Stimulated activated naive CD8-positive, alpha-beta T cell treated with anti-CD3 and anti-CD28 coated beads, Interleukin-15, amount 100 ng/mL, for 72 hours (primary cell): ENCODE measurements at places on chromosomes 6 and 20.

DNA sequence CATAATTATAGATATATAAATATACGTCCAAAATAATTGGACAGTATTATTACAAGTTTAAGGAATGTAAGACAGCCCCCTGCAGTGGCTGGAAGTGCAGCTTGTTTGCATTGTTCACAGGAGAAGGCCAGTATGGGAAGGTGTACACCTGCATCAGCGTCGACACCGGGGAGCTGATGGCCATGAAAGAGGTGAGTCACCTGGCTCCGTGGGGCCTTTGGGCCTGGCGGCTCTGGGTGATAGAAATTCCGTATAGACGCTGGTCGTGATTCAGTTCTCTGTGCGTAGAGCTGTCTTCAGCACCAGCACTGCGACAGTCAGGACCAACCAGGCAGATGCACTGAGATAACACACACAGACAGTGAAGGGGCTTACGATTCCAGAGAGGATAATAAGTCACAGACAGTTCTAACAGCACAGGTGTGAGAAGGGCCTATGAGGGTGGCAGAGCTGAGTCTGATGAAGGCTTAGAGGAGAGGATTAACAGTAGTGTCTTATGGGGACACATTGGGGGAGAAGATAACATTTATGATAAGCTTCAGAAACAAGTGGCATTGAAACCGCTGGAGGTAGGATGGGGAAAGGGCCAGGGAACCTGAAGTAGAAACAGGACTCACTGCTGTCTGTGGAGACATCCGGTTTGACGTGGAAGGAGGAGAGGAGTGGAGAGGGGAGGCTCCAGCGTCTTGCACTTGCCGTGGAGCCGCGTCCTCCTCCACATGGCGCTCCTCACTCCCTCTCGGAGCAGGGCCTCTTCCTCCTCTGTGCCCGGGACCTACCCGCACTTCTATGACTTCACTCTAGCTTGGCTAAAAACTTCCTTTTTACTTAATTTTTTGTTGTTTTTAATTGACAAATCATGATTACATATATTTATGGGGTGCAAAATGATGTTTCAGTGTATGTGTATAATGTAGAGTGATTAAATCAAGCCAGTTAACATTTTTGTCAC, 116.5 kb downstream of the MAP3K4 start:
- DNase-seq, result no peak

GRCh38 chr6:151475653-151476523, 17.9 kb upstream of the CCDC170 start:
- peak; percentile 17 for DNase-seq

DNA sequence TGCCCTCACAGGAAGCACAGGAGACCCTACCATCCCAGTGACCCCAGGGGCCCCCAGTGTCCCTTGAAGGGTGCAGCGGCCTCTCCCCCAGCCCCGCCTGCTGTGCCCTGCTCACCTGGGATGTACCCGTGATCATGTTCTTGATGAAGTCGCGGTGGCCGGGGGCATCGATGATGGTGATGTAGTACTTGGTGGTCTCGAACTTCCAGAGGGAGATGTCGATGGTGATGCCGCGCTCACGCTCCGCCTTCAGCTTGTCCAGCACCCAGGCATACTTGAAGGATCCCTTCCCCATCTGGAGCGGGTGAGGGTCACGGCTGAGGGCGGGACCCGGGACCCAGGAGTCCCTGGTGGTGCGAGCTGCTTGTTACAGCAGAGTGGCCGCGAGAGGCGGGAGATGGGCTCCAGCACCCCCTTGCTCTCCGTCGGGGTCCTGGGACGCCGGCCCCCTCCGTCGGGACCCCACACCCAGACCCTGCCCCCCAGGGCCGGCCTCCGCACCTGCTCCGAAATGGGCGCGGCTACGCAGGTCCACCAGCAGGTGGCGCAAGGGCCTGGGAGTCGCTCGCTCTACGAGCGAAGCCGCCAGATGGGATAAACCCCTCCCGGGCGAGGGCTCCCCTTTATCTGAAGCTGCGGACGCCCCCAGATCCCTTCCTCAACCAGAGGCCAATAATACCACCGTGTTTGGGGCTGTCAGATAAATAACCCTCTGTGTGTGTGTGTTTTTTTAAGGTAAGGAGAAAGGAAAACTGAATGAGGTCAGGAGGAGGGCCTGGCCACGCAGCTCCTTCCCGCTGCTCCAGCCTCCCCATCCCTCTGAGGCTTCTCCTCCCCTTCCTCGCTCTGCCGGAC, 2.9 kb downstream of the EEF1A2 start:
- DNase-seq, result peak; percentile 65

DNA sequence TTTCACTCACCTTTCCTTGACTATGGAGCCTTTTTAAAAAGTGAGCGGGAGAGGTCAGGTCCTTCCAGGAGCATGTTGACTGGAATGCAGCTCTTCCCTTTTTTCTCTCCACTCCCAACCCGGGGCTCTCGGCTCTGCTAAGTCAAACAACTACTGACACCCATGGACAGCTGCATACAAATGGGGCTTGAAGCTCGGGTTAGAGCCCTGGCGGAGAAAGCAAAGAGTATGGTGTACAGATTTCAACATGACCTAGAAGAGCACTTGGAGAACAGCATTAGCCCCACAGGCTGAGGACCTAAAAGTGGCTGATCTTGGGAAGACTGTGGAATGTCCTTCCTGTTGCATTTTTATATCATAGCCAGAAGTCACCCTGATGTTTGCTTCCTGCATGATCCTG, 162.0 kb upstream of the STMND1 start:
- no peak for DNase-seq
